CD4-positive, alpha-beta T cell treated with Interleukin-15 for 4 hours (primary cell): ENCODE measurements at places on chromosomes 4 and X.

- DNase-seq: peak; percentile 33
Observed at GRCh38 chr4:42654631-42655268, 2.2 kb downstream of the ATP8A1 start.

DNA sequence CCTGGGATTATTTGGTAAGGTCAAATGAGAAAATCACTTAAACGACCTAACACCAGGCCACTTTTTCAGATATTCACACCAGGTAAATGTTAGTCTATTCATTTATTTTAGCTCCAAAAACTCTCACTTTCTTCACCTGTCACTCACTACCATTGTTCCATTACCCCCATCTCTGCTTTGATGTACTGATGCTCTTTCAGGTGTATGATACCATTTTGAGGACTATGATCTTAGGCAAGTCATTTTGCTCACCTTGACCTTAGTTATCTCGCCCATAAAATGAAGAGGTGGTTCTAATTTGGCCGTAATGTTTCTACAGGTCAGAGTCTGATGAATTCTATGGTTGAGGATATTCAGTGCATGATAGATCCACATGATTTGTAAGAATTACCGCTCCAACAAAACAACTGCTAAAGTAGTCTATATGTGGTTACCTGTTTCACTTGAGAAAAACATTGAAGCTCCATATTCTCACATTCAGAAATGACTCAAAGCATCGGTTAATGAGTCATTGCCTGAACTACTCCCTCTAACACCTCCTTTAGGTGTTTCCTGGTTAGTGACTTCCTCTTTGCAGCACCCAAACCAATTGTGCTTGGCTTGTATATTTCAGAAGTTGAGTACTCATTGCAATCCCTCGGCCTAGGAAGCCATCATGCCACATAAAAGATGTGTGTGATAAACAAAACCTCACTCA is 4.5 kb downstream of the DTHD1 start:
- peak; percentile 89 for DNase-seq

- DNase-seq: no peak
Observed at GRCh38 chrX:150768132-150768485, 74.9 kb downstream of the MTMR1 start.

DNA sequence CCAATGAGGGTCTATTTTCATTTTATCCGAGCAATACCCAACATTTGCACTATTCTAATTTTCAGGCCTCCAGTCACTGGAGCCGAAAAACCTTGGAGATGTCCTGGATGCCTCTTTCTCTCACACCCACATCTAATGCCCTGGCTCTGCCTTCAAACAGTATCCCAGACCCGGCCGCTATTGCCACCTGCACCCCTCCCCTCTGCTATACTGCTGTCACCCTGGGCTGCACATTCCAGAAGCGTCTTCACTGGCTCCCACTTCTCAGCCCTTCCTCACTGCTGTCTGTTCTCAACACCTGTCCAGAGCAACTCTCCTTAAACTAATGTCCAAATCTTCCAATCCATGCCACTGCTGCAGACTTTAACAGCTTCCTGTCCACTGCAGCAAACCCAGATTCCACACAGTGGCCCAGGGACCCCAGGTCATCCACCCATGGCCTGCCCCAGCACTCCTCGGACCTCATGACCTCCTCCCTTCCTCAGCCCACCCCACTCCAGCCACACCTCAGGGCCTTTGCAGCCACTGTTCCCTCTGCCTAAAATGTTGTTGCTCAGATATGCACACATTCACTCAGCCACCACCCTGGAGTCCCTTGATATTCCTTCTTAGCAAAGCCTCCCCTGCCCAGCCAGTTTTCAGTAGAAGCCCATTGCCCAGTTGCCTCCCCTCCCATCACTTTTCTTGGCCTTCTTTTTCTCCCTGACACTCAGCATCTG is 30.5 kb upstream of the PPP2R2C start:
- DNase-seq: no peak

GRCh38 chr4:59517007-59517406 is 1683.1 kb upstream of the ADGRL3 start:
- no peak for DNase-seq

DNA sequence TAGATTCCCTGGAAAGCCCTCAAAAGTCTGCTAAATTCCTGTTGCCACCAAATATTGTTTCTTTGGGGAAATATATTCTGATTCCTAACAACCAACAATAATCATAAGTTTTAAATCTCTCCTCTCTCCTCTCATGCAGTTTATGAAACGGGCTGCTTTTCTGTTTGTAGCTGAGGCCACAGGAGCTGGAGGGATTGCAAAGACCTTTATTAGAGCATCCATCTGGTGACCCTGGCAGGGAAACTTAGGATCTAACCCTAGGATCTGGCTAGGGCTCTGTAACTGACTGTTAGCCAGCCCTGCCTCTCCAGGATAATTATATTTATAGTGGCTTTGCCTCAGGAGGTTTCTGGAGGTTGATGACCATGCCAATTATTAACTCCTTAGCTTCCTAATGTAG is 56.9 kb downstream of the SMAD1 start:
- no peak for DNase-seq

DNA sequence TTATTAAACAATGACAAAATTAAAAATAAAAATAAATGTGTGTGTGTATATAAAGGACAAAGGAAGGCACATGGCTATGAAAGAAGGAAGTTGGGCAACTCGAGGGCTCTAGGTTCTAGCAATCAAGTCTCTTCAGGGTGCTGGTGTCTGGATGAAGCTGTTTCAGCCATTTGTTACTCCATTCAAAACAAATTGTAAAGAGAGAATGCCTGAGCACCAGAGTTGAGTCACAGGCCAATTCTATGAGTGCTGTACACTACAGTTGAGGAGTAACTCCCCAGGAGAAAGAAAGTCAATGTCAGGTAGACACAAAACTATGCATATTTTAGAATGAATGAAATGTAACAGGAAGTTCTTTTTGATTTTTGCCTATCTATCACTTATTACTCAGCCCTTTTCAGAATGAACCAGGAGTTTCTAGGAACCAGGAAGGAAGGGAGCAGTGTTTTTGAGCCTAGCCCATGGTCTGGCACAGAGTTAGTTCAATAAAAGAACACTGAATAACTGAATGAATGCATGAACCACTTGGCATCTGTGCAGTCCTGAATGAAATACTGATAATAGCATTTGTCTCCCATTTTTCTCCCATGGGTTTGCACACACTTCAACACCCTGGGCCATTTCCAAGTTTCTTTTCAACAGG is 151.7 kb upstream of the CPEB2 start:
- no peak for DNase-seq

GRCh38 chr4:152148057-152148456 is 387.2 kb upstream of the GATB start:
- DNase-seq: no peak

DNA sequence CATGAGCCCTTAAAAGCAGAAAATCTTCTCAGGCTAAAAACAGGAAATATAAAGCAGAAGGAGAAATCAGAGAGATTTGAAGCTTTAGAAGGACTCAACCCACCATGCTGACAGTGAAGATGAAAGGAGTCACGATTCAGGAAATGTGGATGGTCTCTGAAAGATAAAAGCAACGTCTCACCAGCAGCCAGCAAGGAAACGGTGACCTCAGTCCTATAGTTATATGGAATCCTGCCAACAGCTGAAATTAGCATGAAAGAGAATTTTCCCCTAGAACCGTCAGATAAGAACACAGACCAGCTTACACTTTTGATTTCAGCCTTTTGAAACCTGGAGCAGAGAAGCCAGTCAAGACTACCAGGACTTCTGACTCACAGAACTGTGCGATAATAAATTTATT is 715.7 kb upstream of the HTR2C start:
- no peak for DNase-seq

DNA sequence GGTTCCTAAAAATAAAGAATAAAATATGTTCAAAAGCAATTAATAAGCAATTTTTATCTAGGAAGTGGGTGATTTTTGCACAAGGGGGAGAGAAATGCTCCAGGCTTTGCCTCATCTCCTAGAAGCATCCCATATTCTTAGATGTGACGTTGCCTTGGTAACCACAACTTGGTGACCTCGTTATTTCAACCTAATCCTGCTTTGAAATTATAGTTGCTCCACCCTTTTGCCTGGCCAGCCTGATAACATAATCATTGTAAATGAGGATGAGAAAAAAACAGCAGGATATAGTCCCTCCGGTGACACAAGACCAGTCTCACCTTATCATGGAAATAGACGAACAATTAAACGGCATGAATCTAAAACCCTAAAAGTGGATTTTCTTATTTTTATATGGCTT is 194.4 kb downstream of the QDPR start:
- DNase-seq: no peak

DNA sequence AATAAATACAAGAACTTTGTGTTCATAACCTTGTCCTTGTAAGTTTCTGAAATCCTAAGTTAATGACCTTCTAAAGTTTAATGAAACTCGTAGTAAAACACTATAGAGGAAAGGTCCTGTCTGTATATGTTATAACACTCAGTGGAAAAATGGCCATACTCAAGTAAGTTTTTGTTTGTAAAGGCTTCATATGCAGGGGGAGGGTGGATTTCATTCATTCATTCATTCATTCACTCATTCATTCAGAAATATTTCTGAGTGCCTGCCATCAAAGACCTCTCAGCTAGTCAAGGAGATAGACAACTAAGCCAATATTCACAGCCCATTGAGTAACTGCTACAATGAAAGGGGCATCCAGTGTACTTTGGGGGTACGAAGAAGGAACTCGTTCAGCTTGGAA is 6.9 kb upstream of the TMEM156 start:
- no peak for DNase-seq

- DNase-seq: no peak
Observed at GRCh38 chr4:67452100-67452845, 93.0 kb downstream of the CENPC start.

- no peak for DNase-seq
Observed at GRCh38 chr4:138673053-138673452, 342.5 kb upstream of the NOCT start.

GRCh38 chr4:76723373-76723772 is 174.6 kb downstream of the SOWAHB start:
- DNase-seq: no peak

GRCh38 chr4:109303140-109303496 is 660 bp upstream of the COL25A1 start:
- DNase-seq: no peak

DNA sequence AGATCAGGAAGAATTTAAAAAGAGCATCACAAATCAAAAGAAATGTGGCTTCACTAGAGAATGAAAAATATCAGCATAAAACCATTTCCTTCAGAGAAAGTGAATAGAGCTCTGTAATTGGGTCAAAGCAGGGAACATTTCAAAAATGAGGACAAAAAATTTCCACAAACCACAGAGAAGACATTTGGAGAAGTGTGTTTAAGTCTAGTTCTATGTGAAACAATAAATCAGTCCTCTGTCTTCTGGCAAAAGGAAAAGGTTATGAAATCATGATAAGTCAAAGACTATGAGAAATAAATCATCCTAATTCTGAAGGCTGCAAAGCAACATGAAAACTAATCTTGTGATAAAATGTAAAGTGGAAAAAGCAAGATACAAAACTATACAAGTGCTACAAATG is 27.9 kb downstream of the SMPX start:
- no peak for DNase-seq

DNA sequence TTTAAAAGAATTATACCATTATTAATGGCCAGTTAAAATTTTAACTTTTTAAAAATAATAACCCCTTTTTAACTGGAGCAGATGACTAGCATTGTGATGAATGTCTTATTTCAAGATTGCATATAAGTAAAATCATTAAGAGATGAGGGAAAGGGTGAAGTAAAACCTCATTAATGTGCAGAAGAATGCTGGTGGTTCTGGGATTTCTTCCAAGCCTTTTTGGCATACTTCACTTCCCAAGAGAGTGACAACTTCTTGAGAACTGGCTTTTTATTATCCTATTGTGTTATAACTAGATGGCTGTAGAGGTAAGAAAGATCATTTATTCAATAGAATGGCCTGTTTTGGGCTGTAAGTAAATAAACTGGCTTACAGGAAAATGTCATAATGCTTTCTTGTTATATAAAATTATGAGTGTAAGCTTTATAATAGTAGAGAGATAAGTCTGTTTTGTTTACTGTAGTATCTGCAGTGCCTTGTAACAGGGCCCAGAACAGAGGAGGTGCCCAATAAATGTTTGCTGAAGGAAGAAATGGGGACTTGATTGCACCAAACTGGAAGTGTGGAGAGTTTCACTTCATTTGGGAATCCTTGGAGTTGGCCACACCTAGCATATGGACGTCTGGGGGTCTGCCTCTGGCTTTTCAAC is 242.9 kb upstream of the PITX2 start:
- DNase-seq: no peak

- no peak for DNase-seq
Observed at GRCh38 chr4:70721747-70722146, at the start of gene RUFY3. TSS of gene RUFY3 (plus strand) at chr4:70721964. CDS start at chr4:70722574, 610 bp downstream.

GRCh38 chrX:1138476-1139184 is 73.8 kb downstream of the CRLF2 start:
- DNase-seq: no peak

- DNase-seq: no peak
Observed at GRCh38 chrX:109952985-109953905, 49.7 kb upstream of the TMEM164 start.

DNA sequence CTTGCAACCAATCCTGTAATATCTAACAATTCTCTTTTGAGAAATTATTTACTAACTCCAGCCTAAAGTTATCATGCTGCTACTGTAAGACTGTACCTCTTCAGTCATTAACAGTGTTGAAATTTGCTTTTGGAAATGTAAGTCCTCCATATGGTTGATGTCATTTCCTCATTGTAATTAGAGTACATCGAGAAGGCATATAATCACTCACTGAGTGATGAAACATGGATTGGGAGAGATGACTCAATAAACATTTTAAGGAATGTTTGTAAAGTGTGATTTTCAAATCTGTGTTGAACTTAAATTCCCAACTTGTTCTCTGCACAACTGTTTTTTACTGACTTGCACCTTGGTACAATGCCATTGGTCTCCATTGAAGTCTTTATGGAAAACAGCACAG is 61.2 kb downstream of the HMGB2 start:
- no peak for DNase-seq

GRCh38 chrX:39755143-39756032 is 342.4 kb downstream of the BCOR start:
- DNase-seq: no peak

DNA sequence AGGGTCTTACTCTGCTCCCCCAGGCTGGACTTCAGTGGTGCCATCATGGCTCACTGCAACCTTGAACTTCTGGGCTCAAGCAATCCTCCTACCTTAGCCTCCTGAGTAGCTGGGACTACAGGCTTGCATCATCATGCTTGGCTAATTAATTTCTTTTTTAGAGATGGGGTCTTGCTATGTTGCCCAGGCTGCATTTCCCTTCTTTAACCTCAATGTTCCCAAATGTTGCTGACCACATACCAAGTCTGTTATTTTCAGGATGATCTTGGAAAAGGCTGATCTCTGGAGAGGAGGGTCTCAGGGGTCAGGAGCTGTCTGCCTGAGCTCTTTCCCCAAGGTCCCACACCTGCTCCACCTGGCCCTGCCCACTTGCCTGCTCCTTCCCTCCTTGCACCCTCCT is 13.0 kb downstream of the CACNA1F start:
- DNase-seq: no peak

DNA sequence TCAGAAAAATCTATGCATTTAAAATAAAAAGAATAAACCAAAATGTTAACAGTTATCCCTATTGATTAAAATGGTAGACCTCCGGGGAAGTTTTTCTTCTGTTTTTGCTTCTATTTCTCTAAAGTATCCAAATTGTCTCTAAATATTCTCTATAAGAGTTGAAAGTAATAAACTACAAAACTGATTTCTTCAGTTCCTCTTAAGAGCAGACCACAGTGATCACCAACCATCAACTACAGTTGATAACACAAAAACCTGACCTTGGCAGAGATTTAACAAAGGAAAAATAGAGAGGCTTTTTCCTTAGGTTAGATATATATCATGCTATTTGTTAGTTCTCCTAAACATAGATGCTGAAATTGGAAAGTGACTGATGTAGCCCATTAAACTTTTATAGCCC is 27.3 kb downstream of the DDX60 start:
- DNase-seq: no peak

- DNase-seq: peak; percentile 5
Observed at GRCh38 chrX:149962859-149963757, 24.8 kb upstream of the EOLA2 start.
